HepG2 (cell line): ENCODE measurements at places on chromosomes 5 and 9. TPM values are rescaled to one million over a fixed set of nuclear protein-coding genes. Genes with fewer than 3 reads are reported as not detected.

DNA sequence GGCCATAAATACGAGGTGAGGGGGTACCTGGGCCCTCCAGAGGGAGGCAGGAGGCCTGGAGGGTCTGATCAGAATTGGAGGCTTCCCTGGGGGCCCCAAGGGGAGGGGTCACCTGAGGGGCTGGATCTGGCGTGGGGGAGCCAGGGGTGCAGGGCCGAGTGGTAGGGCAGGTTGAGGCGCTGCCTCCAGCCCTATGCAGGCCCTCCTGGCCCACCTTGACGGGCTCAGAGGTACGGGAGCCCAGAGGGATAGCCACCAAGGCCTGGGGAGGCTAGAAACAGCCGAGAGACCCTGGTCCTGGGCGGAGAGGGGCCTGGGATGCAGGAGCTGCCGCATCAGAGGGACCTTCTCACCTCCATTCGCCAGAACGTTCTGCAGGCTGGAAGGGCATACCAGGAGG is 24.3 kb downstream of the LHX3 start:
- DNase-seq = no peak

DNA sequence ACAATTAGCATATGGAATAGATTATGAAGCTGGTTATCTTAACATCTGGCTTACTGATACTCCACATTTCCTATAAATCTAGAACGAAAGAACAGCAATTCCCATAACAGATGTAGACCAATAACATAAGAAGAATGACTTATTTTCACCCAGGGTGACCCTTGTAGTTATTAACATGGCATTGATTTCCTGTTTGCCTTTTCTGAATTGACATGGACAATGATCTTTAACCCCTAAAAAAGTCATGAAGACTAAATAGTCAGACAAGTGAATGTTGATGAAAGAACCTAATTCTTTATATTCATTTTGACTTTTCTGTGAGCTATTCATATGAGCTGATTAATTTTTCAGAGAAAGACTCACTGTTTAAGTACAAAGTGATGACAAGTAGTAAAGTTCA is 175.3 kb upstream of the CD180 start:
- no peak for DNase-seq

DNA sequence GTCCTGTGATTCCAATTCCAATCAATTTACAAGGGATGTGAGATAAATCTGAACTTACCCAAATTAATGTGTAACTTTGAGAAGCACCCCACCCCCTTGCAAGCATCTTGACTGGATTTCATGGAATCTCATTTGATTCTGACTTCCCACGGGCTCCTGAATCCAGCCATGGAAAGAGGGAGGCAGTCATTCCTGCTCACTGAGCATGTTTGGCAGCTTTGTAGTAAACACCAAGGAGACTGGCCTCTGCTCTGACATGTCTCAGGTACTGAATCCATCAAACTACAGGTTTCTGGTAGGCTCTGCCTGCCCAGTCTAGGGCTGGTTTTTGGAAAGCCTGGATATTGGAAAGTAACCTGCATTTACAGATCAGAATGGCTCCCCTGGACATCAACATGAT is 357.6 kb downstream of the ARHGEF28 start:
- no peak for DNase-seq

- no peak for DNase-seq
Observed at GRCh38 chr5:26669523-26669922, 368.9 kb downstream of the CDH9 start.

The HMGCS1 gene
- total RNA-seq = 318 and 569 TPM in 2 replicates

DNA sequence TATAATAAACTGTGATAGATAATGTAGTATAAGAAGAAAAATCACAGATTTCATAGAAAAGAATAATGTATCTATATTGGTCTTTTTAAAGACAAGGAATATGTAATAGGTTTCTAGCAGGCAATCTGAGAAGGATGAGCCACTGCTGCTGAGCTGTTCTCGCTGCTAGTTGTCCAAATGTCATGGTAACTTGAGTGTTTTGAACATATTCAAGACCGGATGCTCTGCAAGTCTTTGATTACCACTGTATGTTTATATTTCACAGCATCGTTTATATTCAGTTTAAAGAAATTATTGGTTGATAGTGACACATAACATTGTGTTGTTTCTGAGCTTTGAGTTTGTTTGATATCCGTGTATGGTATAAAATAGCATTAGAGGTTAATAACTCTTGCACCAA is 9.6 kb downstream of the C5orf47 start:
- DNase-seq = no peak

The CDKN2B-AS1 gene
- total RNA-seq = 0.64 and 0.77 TPM in 2 replicates

- no peak for DNase-seq
Observed at GRCh38 chr5:136015003-136015375, 13.8 kb upstream of the TGFBI start.

GRCh38 chr5:126961128-126961527 is 69.2 kb downstream of the MARCHF3 start:
- DNase-seq = no peak

GRCh38 chr5:72402381-72402890 is 82.3 kb downstream of the PTCD2 start:
- DNase-seq = no peak

- no peak for DNase-seq
Observed at GRCh38 chr5:137034764-137035479, 464.2 kb downstream of the SPOCK1 start.

DNA sequence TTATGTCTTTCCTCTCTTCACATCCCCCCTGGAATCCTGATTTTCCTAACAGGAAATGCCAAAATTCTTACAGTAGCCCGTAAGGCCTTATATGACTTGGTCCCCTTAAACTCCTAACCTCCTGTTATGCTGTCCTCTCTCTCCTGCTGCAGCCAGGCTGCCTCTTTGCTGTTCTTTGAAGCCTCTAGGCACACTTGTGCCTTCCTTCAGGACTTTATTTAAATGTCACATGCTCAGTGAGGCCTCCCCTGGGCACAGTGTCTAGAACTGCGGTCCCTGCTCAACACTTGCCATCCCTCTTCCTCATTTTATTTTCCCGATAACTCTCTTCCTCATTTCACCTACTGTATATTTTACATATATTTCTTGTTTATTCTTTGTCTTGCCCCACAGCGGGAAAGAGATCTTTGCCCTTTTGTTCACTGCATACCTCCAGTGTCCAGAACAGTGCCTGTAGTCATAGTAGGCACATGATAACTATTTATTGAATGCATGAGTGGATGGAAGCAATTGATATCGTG is 5.5 kb upstream of the SHB start:
- peak; percentile 72 for DNase-seq

The ECSCR gene
- not detected in 2 replicates for total RNA-seq

DNA sequence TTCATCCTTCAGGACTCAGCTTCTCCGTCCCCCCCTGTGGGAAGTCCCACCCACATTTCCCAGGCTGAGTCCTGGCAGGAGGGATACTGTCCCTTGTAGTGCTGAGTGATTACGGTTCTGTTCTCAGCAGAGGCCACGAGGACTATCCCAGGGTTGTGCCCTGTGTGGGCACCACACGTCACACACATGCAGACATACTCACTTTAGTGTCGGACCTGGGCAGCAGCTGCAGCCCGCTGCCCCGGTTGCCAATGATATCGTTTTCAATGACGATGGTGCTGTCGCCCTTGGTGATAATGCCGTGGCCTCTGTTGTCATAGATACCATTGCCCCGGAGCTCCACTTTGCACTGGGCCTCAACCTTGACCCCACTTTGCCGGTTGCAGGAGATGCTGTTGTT is 32.2 kb downstream of the POLR1E start:
- DNase-seq = no peak

DNA sequence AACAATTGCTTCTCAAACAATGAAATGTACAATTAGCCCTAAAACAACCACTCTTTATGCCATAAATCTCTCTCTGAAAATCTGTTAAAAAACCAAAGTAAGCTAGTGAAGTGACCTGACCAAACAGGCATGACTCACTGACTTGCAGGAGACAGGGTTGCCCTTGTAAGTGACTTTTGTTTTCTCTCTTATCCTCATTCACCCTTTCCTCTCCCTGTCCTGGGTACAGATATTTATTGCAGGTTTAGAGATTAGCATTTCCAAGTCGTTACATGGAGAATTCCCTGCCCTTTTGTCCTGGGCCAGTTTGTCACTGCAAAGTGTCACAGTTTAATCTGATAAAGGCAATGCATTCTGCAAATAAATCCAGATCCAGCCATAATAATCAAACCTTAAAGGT is 484.2 kb downstream of the IRX1 start:
- DNase-seq = no peak

- no peak for DNase-seq
Observed at GRCh38 chr9:128587453-128587852, 35.1 kb downstream of the SPTAN1 start.

DNA sequence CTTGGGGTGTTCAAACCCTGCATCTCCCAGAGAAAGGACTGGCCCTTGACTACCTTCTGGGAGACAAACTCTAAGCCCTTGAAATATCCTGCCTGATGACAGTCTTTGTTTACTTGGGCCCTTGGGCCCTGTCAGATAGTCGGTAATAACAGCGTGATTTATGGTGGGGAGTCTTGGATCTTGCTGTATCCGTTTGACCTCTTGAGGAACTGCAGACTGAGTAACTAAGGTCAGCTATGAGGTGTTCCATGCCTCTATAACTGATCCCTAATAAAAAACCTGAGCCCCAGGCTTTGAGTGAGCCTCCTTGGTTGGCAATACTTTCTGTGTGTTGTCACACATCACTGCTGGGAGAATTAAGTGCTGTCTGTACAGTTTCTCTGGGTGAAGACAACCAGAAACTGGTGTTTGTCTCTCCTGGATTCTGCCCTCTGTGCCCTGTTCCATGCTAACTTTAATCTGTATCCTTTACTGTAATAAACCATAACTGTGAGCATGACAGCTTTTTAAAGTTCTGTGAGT is 56.2 kb upstream of the ANKRD33B start:
- no peak for DNase-seq

DNA sequence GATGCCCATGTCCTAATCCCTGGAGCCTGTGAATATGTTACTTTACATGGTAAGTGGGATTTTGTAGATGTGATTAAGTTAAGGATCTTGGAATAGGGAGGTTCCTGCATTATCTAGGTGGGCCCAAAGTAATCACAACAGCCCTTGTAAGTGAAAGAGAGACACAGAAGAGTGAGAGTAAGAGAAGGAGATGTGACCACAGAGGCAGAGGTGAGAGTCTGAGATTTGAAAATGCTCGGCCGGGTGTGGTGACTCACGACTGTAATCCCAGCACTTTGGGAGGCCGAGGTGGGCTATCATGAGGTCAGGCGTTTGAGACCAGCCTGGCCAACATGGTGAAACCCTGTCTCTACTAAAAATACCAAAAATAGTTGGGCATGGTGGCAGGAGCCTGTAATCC is 2.6 kb upstream of the HINT1 start:
- DNase-seq = no peak

The KLF9 gene
- total RNA-seq = 5.7 and 7.2 TPM in 2 replicates

The SOX30 gene
- not detected in 2 replicates for total RNA-seq

The TRAPPC13 gene
- total RNA-seq = 19.6 and 24.3 TPM in 2 replicates

- peak; percentile 24 for DNase-seq
Observed at GRCh38 chr5:13478831-13479465, 465.5 kb downstream of the DNAH5 start.

GRCh38 chr9:21778304-21778703 is 24.1 kb upstream of the MTAP start:
- no peak for DNase-seq

- no peak for DNase-seq
Observed at GRCh38 chr5:115180165-115180709, 10.5 kb upstream of the TRIM36 start.

The PCDHGA7 gene
- 0.17 and 0.31 TPM in 2 replicates for total RNA-seq

DNA sequence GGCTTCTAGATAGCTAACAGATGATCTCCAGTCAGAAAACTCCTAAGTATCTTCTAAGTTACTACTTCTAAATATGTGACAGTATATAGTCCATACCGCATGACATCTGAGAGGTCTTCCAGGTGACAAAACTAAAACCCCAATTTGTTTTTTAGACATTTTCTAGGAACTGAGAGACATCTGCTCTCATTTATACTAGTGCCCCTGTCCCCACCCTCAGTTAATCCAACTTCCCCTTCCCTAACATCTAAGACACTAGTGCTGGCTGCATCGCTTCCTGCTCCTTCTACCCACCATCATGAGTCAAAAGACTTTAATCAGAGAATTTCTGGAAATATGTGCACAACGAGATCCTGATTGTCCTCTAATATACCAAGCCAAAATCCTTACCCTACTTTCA is 37.9 kb downstream of the FBXW11 start:
- DNase-seq = no peak

GRCh38 chr9:134289241-134289875 is 36.9 kb upstream of the RXRA start:
- no peak for DNase-seq

DNA sequence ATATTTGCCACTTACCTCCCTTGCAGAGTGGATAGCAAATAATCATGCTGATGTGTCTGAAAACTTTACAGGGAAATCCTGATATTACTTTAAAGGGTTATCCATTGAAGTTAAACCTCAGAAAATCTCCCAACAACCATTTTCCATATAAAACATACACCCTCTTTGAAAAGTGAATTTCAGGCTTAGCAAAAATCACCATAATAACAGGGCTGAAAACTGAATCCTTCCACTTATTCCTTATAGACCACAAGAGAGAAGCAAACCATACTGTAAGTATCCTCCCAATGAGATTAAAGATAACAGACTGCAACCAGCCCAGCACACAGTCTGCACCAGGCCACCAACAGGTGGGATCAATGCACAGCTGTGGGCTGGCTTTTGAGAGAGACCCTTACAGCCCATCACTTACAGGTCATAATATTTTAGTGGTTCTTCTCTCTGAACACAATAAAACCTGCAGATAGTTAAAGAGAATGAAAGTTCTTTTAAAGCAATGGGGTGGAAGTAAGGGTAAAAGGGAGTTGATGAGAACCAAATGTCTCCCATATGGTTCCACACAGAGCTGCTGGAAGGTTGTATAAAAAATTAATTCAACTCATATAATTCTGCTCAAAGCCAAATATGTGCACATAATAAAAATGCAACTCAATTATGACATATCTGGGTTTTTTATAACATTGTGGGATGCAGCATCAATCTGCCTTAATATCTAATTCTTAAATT is 376.2 kb upstream of the GRAMD2B start:
- DNase-seq = no peak

GRCh38 chr5:137279521-137280231 is 219.4 kb downstream of the SPOCK1 start:
- no peak for DNase-seq

The NREP gene
- total RNA-seq = 40.5 and 48.5 TPM in 2 replicates

- DNase-seq = no peak
Observed at GRCh38 chr5:178113141-178113787, at the start of gene N4BP3. Gene N4BP3 (plus strand): TSS chr5:178113532. CDS start chr5:178119584, 6,052 bp downstream.

GRCh38 chr5:61811052-61811451 is 479.0 kb downstream of the ZSWIM6 start:
- DNase-seq = no peak

The TERT gene
- 1.2 and 5.9 TPM in 2 replicates for total RNA-seq

GRCh38 chr5:159564031-159564430 is 233.7 kb upstream of the IL12B start:
- DNase-seq = no peak

DNA sequence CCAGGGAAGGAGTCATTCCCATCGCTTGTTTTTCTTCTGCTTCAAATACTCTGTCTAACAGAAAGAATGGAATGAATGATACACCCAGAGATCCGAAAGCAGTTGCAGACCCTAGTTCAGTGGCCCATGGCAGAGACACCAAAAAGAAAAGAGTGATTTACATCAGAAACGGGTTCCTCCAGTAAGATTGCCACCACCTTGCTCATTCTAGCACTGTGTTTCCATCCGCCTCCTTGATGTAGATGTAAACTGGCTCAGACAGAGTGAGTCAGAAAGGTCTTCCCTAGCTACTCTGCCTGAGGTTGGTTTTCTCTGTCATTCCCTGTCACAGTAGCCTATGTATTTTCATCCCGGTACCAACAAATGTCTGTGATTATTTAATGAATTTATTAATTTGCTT is 15.9 kb upstream of the CLINT1 start:
- no peak for DNase-seq

GRCh38 chr9:86679909-86680308 is 267.4 kb downstream of the GAS1 start:
- DNase-seq = no peak
